Amygdala (tissue), 56 donors: ENCODE measurements at places on chromosomes 7 and 10.

DNA sequence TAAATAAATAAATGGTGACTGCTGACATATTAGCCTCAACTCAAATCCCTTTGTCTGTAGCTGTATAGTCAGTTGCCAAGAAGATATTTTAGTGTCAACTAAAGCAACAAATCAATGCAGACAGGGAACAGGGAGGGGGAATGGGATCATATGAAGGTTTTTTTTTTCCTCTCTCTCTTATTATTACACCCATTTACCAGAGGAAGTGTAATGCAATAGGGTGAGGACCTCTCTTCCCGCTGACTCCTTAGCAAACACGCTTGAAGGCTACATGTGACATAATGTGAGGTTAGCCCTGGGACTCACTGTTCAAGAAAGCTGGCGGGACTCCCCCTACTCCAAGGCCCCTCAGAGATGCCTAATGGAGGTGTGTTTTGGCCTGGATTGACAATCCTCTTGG lies 88.2 kb downstream of the CHRM2 start:
- DNase-seq, result no peak

GRCh38 chr10:104246976-104247375 lies 7.7 kb upstream of the GSTO1 start:
- DNase-seq, result no peak

- DNase-seq, result no peak
These were observed 152.4 kb upstream of the NRBF2 start for GRCh38 chr10:62980687-62981086.

DNA sequence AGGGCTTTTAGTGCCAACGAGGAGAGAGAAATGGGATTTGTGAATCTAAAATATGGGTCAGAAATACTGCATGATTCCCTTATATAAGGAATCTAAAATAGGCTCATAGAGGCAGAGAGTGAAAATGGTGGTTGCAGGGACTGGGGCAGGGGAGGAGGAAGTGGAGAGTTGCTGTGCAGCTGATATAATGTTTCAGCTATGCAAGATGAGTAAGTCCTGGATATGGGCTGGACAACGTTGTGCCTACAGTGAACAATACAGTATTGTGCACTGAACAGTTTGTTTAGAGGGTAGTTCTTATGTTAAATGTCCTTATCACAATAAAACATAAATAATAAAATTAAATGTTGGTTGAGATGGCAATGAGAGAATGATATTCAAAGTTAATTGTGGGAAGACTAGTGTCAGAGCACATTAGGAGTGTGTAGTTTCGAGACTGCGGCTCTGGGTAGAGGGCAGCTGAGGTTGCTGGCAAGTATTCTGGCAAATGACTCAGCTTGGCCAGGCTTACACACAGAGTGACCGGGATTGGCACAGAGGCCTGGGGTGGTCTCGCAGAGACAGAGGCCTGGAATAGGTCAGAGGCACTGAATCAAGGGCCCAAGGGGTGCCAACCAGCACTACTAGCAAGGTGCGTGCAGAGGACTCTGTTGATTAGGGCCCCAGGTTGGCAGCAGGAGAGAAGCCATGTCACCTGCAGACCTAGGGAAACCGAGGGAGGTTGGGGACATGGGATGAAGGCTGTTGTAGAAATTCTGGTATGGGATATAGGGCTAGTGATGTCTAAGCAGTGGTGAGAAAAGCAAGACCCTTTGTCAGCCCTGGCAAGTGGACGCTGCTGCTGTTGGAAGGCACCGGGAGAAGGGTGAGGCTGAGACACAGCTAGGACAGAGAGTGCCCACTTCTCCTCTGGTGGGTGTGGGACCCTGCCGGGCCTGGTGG lies 2.8 kb upstream of the DEPP1 start:
- peak; percentile 49 for DNase-seq

DNA sequence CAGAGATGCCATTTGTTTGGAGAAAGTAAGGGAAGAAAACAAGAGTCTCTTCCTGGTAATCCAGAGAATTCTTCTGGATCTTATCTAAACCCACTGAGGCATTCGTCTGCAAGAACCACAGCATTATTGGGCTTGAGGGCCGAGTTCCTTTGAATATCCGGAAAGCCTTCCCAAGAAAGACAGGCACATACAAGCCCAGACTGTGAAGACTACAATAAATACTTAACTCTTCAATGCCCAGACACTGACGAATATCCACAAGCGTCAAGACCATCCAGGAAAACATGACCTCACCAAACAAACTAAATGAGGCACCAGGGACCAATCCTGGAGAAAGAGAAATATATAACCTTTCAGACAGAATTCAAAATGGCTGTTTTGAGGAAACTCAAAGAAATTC lies 99.0 kb downstream of the RNF32 start:
- no peak for DNase-seq

DNA sequence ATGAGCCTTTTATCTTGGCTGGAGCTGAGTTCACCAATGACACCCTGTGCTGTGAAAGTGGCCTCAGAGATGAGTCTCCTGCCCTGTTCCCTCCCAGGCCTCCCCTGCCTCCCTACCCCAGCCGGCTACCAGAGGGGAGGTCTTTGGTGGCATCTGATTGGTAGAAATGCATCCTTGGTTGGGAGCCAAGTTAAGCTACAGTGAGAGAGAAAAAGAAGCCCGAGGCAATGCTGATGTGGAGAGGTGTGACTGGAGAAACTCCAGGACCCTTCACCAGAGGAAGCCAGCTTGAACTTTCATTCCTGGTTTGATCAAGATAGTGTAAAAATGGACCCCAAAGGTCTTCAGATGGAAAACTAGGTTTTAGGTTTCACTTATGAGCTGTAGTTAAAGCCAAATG lies 191.1 kb upstream of the TCF7L2 start:
- DNase-seq, result no peak
